ENCODE measurements at places on chromosomes 2 and 18.

DNA sequence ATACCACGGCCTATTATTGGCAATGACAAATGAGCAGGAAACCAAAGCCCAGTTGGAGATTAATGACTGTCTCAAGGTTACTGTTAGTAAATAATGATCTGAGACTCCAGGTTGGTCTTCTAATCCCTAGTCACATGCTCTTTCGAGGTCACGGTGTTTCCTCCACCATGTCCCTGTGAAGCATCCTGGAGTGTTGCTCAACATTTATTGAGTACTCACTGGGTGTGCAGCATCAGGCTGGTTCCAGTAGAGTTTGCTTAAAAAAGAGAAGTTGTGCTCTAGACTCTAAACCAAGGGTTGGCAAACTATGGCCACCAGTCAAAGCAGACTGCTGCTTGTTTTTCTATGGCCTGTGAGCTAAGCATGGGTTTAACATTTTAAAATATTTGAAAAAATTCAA is 263.8 kb upstream of the ATP5MC3 start:
- no peak for DNase-seq

- no peak for DNase-seq
Measured at GRCh38 chr18:42047721-42048120, 92.7 kb downstream of the PIK3C3 start.

- no peak for DNase-seq
Measured at GRCh38 chr2:237931205-237931721, 35.6 kb upstream of the UBE2F start.

GRCh38 chr2:104745846-104746245 is 108.1 kb upstream of the POU3F3 start:
- DNase-seq: no peak

- no peak for DNase-seq
Measured at GRCh38 chr2:101718993-101719571, 21.6 kb downstream of the MAP4K4 start.

- no peak for DNase-seq
Measured at GRCh38 chr18:13444430-13445240, 226.1 kb downstream of the LDLRAD4 start.

DNA sequence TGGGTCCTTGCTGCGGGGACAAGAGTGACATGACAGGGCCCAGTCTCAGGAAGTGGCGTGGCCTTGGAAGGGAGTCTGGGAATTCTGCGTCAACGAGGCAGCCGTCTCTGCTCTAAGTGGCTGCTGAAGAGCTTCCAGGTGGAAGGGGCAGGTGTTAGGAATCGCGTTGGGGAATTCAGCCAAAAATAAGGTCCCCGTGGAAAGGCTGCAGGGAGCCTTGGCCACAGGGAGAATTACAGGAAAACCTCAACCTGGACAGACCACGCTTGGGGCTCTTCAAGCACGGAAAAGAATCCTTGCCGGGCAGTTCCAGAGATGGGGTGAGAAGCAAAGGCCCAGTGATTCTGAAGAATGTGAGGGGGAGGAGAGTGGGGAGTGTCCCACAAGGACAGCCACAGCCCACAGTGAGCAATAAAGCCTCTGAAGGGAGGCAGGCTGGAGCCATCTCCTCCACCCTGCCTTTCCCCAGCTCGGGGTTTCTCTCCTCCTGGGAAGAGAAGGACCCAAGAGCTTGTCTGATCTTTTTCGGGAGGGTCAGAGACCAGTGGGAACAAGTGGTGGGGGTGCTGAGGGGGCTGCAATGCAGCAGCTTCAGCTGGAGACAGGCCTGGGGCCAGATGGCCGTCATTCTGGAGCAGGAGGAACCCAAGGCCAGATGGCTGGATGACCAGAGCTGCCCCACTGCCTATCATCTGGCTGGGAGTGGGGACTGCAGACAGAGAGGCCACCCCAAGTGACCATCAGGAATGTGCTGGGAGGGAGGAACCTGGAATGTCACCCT is 106.4 kb upstream of the SMAD2 start:
- no peak for DNase-seq

GRCh38 chr2:66438891-66439811 is 4.2 kb downstream of the MEIS1 start:
- no peak for DNase-seq

DNA sequence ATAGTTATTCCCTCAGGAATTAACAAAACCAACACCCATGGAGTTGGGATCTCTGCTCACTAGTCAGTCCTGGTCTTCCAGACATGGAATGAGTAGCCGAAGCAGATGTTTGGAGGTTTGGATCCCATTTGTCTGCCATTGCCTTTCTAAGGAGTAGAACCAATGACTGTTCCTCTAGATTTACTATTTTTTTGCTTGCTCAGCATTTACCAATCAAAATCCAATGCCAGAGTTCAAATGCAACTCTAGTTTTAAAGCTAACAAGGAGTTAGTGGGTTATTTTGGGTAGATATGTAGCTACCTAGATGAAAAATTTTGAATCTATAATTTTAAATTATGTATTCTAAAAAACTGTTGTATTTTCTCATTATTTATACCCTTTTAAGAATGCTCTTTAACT is 62.6 kb downstream of the MALT1 start:
- no peak for DNase-seq

- no peak for DNase-seq
Measured at GRCh38 chr2:101396316-101396717, 9.0 kb upstream of the CREG2 start.

GRCh38 chr2:163312713-163313112 is 423.1 kb downstream of the FIGN start:
- no peak for DNase-seq

DNA sequence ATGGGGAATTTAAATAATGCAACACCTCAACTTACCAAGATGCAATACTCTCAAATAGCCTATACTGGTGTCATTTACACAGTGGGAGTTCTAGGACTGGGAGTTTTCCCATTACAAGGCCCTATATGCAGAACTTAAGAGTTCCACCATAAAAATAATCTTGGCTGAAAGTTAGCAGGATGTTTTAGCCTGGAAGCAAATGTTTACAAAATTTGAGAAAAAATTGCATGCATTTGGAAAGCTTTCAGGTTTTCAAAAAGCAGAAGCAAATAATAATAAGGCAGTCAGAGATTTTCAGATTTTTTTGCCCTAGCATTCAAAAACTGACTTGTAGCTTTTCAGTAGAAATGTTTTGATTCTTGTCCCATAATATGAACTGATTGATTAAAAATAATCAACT is 397.3 kb downstream of the ARHGAP15 start:
- DNase-seq: no peak

DNA sequence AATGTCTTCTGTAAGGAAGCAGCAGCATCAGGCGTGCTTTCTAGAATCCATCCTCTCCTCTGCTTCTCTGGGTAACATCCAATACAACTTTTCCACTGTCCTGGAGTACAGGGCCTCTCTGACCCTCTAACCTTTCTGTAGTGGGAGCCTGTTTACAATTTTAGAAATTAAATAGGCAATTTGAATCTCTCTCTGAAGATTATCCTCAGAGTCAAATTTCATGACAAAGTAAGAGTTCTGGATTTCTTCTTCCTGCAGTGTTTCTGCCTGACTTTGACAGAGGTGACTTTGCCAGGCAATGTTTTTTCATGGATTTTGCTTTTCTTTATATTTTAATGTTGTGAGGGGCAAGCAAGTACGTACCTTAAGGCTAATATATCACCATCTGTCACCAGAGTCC is 558.4 kb downstream of the PARD3B start:
- no peak for DNase-seq

GRCh38 chr2:142734770-142735169 is 142.7 kb upstream of the KYNU start:
- DNase-seq: no peak

GRCh38 chr2:203328760-203329540 is 756 bp downstream of the ABI2 start:
- DNase-seq: no peak

GRCh38 chr2:230974096-230974913 is 21.6 kb upstream of the SPATA3 start:
- no peak for DNase-seq

DNA sequence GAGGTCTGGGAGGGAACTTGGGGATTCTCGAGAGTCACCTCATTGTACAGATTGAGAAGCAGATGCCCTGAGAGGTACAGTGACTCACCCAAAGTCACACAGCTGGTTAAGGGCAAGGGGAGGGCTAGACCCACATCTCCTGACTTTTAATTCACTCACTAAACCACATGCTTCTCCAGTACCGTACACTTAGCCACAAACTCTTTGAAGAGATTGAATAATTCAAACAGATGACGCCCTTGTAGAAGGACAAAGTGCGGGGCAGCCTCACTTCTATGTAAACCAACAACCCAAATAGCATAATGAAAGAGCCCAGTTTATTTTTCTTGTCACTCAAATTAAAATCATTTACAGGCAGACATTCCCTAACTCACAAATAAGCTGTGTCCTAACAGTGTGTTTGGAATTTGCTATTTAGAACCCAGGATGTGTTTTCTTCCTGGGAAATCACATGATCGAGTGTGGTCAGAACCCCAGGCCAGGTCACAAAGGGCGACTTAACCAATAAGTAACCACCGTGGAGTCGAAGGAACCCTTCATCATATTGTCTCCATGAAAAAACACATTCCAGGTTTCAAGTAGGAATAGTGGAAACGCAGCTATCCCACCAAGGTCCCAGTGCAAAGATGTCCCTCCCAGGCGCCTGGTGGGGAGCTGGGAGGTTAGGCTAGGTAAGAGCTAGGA is 35.8 kb upstream of the PTPN4 start:
- no peak for DNase-seq

DNA sequence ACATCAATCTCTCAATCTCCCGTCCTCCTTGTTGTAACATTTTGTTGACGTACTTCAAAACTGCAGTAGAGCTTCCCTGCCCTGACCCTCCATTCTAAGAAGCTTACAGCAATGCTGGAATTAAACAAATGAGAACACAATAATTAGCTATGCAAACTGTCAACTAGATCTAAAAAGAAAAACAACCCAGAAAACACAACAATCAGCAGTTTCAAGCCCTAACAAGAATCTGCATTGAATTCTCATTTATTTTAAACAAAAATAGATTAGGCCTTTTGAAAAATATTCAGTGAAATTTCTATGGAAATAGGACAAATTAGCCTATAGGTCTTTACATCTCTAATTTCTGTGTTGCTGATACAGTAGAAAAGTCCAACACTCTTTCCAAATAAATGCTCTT is 807.0 kb upstream of the FSHR start:
- DNase-seq: no peak

DNA sequence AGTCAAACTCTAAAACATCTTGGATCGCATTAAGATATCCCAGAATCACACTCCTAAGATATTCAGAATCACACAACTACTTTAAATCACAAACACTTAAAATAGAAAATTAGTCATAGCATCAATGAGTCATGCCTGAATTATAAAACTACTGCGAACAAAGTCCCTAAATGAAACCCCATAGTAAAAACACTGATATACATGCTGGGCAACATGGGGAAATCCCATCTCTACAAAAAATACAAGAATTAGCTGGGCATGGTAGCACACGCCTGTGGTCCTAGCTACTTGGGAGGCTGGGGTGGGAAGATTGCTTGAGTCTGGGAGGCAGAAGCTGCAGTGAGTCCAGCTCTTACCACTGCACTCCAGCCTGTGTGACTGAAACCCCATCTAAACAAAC is 101.7 kb downstream of the COBLL1 start:
- no peak for DNase-seq

- no peak for DNase-seq
Measured at GRCh38 chr2:232497348-232497747, 9.7 kb upstream of the ECEL1 start.

GRCh38 chr18:57819671-57820460 is 16.8 kb upstream of the ATP8B1 start:
- DNase-seq: peak; percentile 15

- DNase-seq: no peak
Measured at GRCh38 chr2:217530392-217531090, 472.3 kb downstream of the TNS1 start.

DNA sequence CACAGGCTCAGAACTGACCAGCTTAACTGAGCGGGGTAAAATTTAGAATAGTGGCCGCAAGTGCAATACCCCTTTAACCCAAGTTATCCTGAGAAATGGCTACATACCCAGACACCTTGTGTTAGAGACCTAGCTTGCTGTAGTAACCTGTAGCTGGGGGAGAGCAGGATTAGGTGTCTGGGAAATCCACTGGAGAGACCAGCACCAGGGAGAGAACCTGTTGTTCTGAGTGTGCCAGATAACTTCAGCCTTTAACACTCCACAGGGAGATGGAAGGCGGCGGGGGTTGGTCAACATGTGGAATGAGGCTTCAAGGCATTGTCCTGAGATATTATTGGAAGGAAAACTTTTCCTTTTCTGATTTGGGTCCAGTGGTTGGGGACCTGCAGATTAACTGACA is 356.0 kb downstream of the PTPRM start:
- no peak for DNase-seq

GRCh38 chr2:170340693-170341068 is 162.7 kb downstream of the MYO3B start:
- DNase-seq: no peak

GRCh38 chr2:37648331-37649011 is 23.0 kb downstream of the CDC42EP3 start:
- DNase-seq: no peak

DNA sequence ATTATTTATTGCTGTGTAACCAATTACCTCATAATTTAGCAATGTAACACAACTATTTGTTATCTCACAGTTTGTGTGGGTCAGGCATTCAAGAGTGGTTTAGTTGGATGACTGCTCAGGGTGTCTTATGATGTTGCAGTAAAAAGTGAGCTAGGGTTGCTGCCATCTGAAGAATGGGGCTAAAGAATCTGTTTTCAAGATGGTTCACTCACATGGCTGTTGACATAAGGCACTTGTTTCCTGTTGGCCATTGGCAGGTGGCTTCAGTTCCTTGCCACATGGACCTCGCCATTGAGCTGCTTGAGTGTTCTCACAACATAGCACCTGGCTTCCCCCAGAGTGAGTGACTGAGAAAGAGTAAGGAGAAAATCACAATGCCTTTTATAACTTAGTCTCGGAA is 123.2 kb downstream of the TMEM17 start:
- no peak for DNase-seq

GRCh38 chr2:203774760-203775159 is 68.3 kb downstream of the CD28 start:
- no peak for DNase-seq

GRCh38 chr2:3460156-3460555 is 59.2 kb downstream of the ADI1 start:
- no peak for DNase-seq

DNA sequence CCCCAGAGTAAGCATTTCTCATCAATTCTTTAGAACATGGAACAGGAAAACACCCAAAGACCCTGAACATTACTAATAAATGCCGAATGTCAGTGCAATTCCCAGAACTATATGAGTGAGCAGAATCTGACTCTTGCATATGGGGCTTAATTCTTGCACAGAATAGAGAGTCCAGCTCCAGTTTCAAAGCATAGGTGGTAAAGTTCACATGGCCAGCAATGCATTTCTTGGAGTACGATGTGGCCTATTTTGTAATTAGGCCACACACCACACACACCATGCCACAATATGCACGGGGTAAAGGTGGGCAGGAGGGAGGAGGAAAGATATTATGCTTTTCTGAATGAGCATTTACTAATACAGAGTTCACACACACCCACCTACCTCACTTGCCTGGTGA is 56.5 kb downstream of the PLA2R1 start:
- no peak for DNase-seq

GRCh38 chr18:24543795-24544498 is 83.5 kb downstream of the HRH4 start:
- DNase-seq: no peak

Measured in NCI-H1092 (cell line).